ENCODE measurements at places on chromosomes 7 and 10.

DNA sequence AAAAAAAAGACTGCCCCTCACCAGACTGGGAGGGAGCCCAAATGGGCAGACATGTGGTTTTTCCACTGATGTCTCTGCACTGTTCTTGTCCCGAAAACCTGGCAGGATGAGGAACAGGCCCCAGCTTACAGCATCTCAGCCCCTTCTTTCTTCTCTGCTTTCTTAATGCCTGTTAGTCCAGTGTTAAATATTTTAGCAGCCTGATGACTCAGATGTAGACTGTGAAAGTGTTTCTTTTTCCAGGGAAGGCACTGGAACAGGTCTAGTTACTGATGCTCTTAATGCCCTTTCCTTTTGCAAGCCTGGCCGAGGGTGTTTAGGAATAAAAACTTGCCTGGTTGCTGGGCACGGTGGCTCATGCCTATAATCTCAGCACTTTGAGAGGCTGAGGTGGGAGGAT lies 107.7 kb downstream of the TACC2 start:
- DNase-seq: no peak

- DNase-seq: no peak
Measured at GRCh38 chr10:24887855-24888231, 64.6 kb downstream of the PRTFDC1 start.

- no peak for DNase-seq
Measured at GRCh38 chr10:102555781-102556328, 52.1 kb downstream of the SUFU start.

GRCh38 chr10:86944031-86944419 lies 13.4 kb downstream of the MMRN2 start:
- no peak for DNase-seq

- no peak for DNase-seq
Measured at GRCh38 chr7:138126928-138127327, 50.7 kb downstream of the AKR1D1 start.

DNA sequence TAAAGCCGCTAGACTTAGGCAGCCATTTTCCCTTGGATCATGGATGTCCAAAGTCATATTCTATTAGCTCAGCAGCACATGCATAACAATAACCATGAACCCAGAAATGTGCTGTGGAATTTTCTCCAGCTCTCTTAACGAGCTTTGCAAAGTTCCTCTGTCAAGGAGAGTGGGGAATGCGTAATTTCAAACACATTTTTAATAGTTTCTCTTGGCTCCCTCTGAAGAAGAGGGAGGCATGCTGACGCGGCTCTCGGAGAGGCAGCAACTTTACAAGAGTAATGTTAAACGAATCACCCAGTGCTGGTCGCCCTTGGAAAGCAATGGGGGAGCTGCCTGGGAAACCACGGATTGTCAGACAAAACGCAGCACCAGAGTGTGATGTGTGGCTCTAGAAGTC lies 114.8 kb downstream of the RAB18 start:
- no peak for DNase-seq

DNA sequence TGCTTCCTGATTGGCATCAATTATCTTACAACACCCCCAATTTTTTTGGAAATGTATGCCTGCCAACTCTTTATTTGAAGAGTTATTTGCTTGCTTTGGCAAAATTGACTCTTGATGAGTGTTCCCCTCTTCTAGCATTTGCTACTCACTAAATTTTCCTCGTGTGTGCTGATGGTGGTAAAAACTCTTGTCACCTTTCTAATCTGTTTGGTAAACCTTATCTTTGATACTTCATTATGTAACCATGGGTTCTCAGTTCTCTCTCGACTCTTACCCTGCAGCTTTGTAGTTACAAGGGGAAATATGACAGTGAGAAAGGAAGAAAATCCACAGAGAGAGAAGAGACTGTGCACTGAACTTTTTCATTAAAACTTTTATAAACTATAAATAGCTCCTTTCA lies 102.5 kb downstream of the CDK14 start:
- no peak for DNase-seq

DNA sequence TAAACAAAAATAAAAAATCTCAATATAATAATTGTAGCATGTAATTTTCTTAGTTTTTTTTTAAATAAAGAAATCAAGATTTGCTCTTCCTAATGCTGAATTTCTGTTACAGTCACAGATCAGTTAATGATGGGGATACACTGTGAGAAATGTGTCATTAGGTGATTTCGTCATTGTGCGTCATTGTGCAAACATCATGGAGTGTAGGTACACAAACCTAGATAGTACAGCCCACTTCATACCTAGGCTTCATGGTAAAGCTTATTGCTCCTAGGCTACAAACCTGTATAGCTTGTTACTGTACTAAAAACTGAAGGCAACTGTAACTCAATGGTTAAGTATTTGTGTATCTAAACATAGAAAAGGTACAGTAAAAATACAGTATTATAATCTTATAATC lies 74.4 kb upstream of the LSM8 start:
- DNase-seq: no peak

GRCh38 chr7:43727494-43727893 lies 1.8 kb downstream of the COA1 start:
- no peak for DNase-seq

DNA sequence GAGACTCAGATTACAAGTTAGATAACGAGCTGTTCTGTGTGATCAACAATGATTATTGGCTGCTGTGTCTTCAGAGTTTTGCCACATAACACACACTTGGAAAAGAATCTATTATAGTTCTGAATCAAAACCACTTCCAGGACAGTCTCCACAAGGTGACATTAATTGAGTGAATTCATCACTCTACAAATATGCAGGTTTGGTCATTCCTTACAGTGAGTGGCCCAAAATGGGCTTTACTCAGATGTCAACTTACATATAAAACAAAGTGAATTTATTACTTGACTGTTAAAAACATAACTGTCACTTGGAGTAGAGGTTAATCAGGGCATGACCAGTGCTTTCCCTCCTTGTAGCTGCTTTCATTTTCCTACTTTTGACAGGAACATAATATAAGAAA lies 984.3 kb downstream of the REEP3 start:
- DNase-seq: no peak

GRCh38 chr10:73113551-73113950 lies 3.3 kb downstream of the NUDT13 start:
- no peak for DNase-seq

- DNase-seq: no peak
Measured at GRCh38 chr7:156194813-156195212, 382.6 kb upstream of the SHH start.

- DNase-seq: no peak
Measured at GRCh38 chr7:128114806-128115205, 83.6 kb upstream of the LRRC4 start.

GRCh38 chr7:127983804-127984332 lies 47.4 kb downstream of the LRRC4 start:
- DNase-seq: no peak

DNA sequence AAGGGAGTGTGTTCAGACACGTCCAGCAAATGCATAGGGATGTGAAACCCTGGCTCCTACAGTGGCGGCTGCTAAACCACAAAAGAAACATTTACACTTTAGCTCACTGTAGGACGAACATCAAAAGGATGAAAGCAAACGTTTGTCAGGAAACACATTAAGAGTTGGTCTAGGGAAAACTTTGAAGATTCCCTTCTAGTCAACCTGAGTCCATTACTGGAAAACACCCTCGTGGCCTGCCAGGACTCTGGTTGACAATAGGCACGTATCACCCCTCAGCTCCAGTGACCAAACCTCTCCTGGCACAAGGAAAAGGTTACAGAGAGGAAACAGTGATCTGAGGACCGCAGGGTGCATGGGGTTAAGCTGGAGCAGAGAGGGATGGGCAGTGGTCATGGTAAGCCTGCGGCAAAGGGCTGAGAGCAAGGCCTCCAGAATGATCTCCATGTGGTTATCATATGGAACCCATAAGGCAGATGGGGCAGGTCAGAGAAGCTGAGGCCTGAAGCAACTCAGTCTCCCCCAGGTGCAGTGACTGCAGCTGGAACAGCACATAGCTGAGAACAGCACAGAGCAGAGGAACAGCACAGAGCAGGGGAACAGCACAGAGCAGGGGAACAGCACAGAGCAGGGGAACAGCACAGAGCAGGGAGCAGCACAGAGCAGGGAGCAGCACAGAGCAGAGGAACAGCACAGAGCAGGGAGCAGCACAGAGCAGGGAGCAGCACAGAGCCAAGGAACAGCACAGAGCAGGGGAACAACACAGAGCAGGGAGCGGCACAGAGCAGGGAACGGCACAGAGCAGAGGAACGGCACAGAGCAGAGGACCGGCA lies 49.9 kb downstream of the CHST15 start:
- no peak for DNase-seq

GRCh38 chr10:97200616-97201015 lies 14.9 kb upstream of the SLIT1 start:
- DNase-seq: no peak

GRCh38 chr7:139702811-139703486 lies 74.8 kb downstream of the HIPK2 start:
- no peak for DNase-seq

DNA sequence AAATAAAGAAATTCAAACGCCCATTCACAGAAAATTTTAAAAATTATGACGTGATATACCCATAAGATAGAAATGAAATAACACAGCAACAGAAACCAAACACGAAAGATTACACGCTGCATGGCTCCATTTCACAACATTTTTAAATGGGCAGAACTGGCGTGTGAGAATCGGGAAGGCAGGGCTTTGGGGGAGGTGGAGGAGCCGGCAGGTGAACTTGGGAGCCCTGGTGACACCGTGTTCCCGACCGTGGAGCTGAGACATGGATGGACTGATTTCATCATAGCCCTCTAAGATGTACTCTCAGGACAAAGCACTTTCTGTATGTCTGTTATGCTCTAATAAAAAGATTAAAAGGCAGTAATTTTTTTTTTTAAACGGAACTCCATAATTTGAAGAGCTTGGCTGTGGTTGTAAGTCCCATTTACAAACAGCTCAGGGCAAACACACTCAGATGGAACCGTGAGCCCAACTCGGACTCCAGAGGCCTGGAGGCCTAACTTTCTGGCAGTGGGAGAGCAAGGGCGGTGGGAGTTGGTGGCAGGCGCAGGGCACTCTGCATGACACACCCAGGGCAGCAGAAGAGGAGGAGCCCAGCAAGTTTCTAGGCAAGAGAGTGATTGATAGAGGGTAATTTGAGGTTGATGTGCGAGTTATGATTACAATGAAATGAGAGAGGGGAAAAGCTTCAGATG lies 203.4 kb downstream of the MAD1L1 start:
- DNase-seq: no peak

DNA sequence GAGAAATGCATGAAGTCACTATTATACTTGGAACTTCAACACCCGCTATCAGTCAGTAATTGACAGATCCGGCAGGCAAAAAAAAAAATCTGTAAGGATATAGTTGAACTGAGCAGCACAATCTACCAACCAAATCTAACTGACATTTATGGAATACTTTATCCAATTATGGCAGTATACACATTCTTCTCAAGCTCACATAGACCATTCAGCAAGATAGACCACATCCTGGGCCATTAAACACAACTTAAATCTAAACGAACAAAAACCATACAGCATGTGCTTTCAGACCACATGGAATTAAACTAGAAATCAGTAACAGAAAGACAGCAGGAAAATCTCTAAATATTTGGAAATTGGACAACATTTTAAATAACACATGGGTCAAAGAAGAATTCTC lies 112.7 kb downstream of the MPP7 start:
- no peak for DNase-seq

GRCh38 chr10:129950676-129951075 lies 13.4 kb downstream of the EBF3 start:
- DNase-seq: no peak

DNA sequence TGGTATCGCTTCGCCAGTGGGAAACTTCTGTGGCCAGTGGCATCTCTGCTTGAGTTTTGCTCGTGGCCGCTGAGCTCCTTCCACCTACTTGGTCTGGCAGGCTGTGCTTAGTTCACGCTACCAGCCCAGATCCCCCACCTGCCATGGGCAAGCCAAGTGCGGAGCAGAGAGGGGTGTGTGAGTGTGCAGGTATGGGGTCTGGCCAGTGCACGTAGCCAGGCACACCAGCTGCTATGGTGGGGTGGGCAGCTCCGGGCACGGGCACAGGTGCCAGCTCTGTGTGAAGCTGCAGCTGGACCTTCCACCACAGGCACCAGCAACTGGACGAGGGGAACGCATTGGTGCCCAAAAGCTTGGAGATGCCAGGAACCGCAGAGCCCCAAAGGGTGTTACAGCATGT lies 56.5 kb downstream of the ZNF777 start:
- no peak for DNase-seq

GRCh38 chr7:191981-192649 lies at the start of gene FAM20C:
Gene FAM20C (plus strand): TSS chr7:192571. CDS start chr7:193200, 629 bp downstream.
- DNase-seq: no peak

GRCh38 chr10:128900456-128900855 lies 566.6 kb upstream of the MGMT start:
- no peak for DNase-seq

DNA sequence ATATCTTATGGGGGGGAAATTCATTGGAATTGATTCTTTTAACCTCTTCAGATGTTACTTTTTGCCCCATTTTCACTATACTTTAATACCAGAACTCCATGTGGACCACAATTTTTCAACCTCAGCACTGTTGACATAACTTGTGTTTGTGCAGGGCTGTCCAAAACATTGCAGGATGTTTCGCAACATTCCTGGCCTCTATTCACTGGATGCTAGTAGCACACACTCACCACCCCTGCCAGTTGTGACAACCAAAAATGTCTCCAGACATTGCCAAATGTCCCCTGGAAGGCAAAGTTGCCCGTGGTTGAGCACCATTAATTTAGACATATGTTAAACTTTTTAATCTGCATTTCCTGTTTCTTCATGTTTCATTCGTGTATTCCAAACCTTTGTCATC lies 234.7 kb downstream of the GFRA1 start:
- no peak for DNase-seq

DNA sequence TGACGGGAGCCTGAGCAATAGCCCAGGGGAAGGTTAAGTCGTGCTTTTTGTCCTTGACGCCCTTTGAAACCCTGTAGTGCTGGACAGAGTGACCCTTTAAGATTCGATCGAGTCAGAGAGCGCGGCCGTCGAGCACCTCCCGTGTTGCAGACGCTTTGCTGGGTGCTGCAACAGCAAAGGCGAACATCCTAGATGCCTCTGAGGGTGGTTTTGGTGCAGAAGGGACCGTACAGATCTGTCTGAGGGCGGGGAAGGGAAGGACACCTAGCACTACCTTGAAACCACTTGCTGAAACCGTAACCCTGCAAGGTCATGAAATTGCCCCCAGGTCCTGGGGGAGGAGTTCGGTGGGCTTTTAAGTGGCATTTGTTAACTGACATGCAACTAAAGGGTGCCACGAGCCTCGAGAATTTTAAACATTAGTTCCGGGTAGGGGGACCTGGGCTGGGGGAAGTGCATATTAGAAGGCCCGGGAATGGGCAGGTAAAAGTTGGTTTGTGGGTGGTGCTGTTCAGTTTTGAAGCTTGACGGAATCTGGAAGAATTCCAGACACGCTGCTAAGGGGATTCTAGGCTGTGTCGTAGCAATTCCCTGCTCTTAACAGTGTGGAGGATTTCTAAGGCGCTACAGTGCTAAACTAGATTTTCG lies 786 bp downstream of the ATP5F1C start:
- no peak for DNase-seq

- DNase-seq: no peak
Measured at GRCh38 chr10:60417024-60417423, 27.3 kb upstream of the ANK3 start.

- no peak for DNase-seq
Measured at GRCh38 chr10:10667466-10667865, 350.2 kb upstream of the CELF2 start.

Data from cerebellar nuclear complex (tissue), 1 donor.